ENCODE measurements at places on chromosomes 12 and 14. TPM values are rescaled to one million over a fixed set of nuclear protein-coding genes. Genes with fewer than 3 reads are reported as not detected.

DNA sequence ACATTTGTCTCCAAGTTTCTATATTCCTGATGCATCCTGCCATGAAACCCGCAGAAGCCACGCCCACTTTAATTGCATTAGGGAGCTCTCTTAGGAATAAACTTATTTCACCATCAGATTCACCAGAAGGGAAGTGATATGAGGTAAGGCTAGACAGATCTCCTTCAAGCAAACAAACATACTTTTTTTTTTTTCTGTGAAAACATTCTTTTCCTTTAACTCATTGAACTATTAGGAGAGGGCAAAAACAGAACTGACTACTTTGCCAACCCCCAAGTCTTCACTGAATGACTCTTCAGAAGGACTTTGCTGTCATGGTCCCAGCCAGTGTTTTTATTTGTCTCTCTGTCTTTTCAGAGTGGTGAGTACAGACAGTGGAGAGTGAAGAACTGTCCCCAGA lies 48.4 kb downstream of the GTF2A1 start:
- no peaks in the 10 kb centered on the region for H3K36me3 ChIP-seq
- peaks cover 4% of the 10 kb centered on the region for H3K4me1 ChIP-seq
- H3K27ac ChIP-seq = no peak overlapping the region
- no peaks in the 10 kb centered on the region for H3K27me3 ChIP-seq
- no peak for DNase-seq
- no peak overlapping the region for H3K4me3 ChIP-seq

DNA sequence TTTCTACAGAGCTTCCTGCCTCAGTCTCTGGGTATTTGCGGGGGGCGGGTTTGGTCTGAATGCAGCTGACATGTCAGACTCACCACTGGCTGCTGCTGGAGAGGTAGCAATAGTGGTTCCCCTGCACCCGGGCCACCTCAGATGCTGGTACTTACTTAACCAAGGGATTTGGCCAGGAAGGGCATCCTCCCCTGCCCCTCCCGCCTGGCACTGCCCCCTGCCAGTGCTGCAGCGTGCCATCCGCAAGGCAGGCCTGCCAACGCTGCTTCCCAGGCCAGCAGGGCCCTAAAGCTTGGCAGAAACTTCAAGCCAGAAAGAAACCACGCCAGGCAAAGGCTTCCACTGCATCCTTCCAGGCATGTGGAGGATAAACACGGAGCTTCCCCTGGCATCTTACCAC lies 22.1 kb downstream of the RAB35 start:
- H3K4me1 ChIP-seq = peaks cover 41% of the 10 kb centered on the region
- no peak for DNase-seq
- no peaks in the 10 kb centered on the region for H3K27me3 ChIP-seq
- H3K4me3 ChIP-seq = no peak overlapping the region

- no peak overlapping the region for H3K27ac ChIP-seq
- no peaks in the 10 kb centered on the region for H3K36me3 ChIP-seq
- H3K4me3 ChIP-seq = no peak overlapping the region
Observed at GRCh38 chr14:33836900-33837577, 113.8 kb downstream of the EGLN3 start.

DNA sequence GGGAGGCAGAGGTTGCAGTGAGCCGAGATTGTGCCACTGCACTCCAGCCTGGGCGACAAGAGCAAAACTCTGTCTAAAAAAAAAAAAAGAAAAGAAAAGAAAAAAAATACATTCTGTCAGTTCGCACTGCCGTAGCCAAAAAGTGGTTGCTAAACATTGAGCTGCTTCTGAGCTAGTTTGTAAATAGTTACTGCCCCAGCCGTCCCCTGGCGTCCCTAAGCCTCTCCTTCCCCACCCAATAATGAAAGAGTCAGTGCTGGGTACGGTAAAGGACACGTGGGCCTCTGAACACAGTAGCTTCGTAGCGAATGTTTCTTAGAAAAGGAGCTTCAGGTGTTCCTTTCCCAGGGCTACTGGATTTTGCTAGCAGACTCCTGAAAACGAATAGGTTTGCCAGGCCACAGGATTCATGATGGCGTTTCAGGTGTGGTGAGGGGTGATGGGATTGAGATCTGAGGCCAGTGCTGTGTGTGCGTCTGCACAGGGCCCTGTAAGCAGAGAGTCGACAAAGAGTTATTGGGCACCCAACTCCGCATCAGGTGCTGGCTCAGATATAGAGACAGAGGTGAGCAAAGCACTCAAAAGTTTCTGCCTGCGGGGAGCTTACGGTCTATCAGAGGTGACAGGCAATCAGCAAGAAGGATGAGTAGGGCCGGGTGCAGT lies 94.1 kb downstream of the LGMN start:
- no peak for DNase-seq
- H3K4me3 ChIP-seq = no peak overlapping the region
- no peaks in the 10 kb centered on the region for H3K36me3 ChIP-seq

DNA sequence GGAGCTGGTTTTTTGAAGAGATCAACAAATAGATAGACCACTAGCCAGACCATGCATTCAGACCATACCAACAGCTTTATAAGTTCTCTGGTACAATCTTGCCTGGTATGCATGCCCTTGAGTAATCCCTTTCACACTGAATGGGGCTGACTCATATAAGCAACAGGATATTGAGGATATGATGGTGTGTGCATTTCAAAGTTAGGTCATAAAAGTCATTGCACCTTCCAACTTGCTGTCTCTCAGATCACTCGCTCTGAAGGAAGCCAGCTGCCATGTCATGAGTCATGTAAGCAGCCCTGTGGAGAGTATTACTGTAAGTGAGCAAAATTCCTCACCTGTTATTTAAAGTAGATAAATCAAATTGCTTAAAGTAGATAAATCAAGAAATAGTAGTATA lies 45.0 kb upstream of the OR6J1 start:
- H3K36me3 ChIP-seq = no peaks in the 10 kb centered on the region
- DNase-seq = no peak
- H3K4me1 ChIP-seq = peaks cover 16% of the 10 kb centered on the region
- no peak overlapping the region for H3K4me3 ChIP-seq

GRCh38 chr14:106442857-106443256 lies 916.5 kb downstream of the TMEM121 start:
- H3K4me1 ChIP-seq = no peaks in the 10 kb centered on the region
- no peaks in the 10 kb centered on the region for H3K36me3 ChIP-seq
- H3K27ac ChIP-seq = no peak overlapping the region
- no peaks in the 10 kb centered on the region for H3K27me3 ChIP-seq

DNA sequence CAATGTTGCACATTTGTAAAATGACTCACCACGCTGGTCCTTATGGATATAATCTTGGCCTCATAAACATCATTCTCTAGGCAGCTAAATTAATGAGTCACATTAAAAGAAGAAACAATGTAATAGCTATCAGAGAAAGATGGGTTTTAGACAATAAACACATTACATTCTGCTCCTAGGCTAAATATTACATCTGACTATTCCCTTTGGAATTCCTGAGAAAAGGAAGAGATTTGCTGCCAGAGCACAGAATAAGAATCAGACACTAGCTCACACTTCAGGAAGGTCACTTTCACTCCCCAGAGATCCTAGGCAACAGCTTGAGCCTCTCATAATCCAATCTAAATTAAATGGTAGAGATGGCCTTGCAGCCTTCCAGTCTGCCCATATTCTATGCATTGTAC lies 218.2 kb downstream of the PTPRO start:
- DNase-seq = no peak
- H3K27me3 ChIP-seq = no peaks in the 10 kb centered on the region
- H3K4me3 ChIP-seq = no peak overlapping the region
- H3K27ac ChIP-seq = no peak overlapping the region
- no peaks in the 10 kb centered on the region for H3K36me3 ChIP-seq

DNA sequence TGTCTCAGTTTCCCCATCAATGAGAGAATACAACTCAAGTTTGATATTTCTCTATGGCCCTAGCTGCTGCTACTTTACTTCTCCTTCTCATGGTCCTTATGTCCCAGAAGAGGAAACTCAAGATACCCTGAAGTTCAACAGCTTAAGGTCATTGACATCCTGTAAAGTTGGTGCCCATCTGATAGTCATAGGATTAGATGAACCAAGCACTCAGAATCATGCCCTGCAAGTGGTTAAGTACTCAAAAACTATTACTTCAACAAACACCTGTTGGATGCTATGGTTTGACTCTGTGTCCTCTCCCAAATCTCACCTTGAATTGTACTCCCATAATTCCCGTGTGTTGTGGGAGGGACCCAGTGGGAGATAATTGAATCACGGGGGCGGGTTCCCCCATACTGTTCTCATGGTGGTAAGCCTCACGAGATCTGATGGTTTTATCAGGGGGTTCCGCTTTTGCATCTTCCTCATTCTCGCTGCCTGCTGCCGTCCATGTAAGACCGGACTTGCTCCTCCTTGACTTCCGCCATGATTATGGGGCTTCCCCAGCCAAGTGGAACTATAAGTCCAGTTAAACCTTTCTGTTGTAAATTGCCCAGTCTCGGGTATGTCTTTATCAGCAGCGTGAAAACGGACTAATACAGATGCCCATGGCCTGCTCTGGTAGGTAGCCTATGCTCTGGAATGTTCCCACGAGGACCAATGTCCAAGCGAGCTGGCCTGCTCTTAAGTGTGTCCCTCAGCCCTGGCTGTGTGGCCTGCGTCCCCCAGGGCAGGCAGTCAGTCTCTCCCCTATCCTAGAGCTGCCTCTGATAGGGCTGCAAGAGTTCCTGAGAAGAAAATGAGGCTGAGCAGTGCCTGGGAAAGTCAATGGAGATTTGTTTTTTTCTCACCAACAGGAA lies 18.1 kb downstream of the CAMKK2 start:
- no peaks in the 10 kb centered on the region for H3K4me1 ChIP-seq
- H3K4me3 ChIP-seq = no peak overlapping the region
- H3K27me3 ChIP-seq = no peaks in the 10 kb centered on the region
- no peak for DNase-seq
- no peaks in the 10 kb centered on the region for H3K36me3 ChIP-seq

- H3K36me3 ChIP-seq = no peaks in the 10 kb centered on the region
- H3K27ac ChIP-seq = no peak overlapping the region
- DNase-seq = no peak
- H3K27me3 ChIP-seq = no peaks in the 10 kb centered on the region
- no peaks in the 10 kb centered on the region for H3K4me1 ChIP-seq
- H3K4me3 ChIP-seq = no peak overlapping the region
Observed at GRCh38 chr14:26330982-26331381, 266.9 kb downstream of the NOVA1 start.

DNA sequence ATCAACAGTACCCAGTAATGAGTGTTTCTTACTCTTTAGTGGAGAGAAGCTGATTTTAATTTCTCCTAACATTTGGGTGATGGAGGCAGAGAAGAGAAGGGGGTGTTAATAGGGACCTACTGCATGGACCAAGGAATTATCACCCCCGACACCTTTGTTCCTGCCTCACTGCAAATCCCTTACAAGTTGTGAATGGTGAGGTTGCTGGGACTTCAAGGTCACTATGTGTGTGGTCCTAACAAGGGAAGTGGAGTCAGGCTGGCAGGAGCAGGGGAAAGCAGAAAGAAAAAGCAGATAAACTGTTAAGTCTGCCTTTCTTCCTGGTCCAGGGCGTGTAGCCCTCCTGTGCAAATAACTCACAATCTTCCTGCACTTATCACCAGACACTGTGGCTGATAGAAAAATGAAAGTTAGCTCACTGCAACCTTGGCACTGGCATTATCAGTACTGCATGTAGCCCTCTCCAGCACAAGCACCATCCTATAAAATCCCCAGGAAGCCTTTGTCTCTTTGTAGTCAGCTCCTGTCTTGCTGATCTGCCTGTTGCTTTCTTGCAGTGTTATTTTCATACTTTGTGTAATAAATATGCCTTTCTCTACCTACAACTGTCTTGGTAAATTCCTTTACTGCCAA lies 112.3 kb upstream of the DNM1L start:
- peaks cover 12% of the 10 kb centered on the region for H3K36me3 ChIP-seq
- H3K4me1 ChIP-seq = peaks cover 37% of the 10 kb centered on the region
- no peak overlapping the region for H3K4me3 ChIP-seq
- no peaks in the 10 kb centered on the region for H3K27me3 ChIP-seq

- DNase-seq = no peak
- H3K36me3 ChIP-seq = no peaks in the 10 kb centered on the region
- no peak overlapping the region for H3K27ac ChIP-seq
- no peaks in the 10 kb centered on the region for H3K4me1 ChIP-seq
- no peaks in the 10 kb centered on the region for H3K27me3 ChIP-seq
- no peak overlapping the region for H3K4me3 ChIP-seq
Observed at GRCh38 chr12:13247596-13247995, 51.1 kb downstream of the EMP1 start.

GRCh38 chr14:36818794-36819384 lies 157.2 kb downstream of the PAX9 start:
- peak; percentile 25 for DNase-seq
- H3K27me3 ChIP-seq = no peaks in the 10 kb centered on the region
- no peak overlapping the region for H3K27ac ChIP-seq
- H3K36me3 ChIP-seq = no peaks in the 10 kb centered on the region
- H3K4me1 ChIP-seq = peaks cover 8% of the 10 kb centered on the region

DNA sequence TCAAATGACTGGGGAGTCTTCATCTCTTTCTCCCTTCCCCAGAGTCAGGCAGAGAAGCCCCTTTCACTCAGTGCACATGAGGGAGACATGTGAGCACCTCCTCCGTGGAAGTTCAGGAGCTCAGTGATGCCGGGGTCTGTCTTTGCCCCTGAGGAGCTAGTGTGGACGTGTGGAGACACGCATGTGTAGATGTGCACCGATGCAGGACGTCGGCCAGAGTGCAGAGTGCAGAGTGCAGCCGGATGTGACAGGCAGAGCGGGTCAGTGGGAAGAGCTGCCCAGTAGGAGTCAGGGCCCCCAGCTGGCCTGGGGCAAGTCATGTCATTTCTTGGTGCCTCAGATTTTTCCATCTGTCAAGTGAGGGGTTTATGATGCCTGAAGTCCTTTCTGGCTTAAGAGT lies 20.7 kb downstream of the TSPAN9 start:
- peaks cover 5% of the 10 kb centered on the region for H3K4me1 ChIP-seq
- H3K4me3 ChIP-seq = no peak overlapping the region
- H3K27ac ChIP-seq = no peak overlapping the region
- no peak for DNase-seq
- no peaks in the 10 kb centered on the region for H3K36me3 ChIP-seq

Gene SYT1
- 36.9 TPM for total RNA-seq

Gene RHEBL1
- 6.0 TPM for total RNA-seq

Gene ERBB3
- total RNA-seq = 8.8 TPM

Gene MMP17
- 7.1 TPM for total RNA-seq

Gene MYH7
- total RNA-seq = 0.19 TPM

Gene GPR65
- total RNA-seq = not detected

Gene HELB
- 4.6 TPM for total RNA-seq

Gene CBLN3
- 0.25 TPM for total RNA-seq

Gene PZP
- total RNA-seq = not detected
